ENCODE measurements at places on chromosomes 5 and 9.

DNA sequence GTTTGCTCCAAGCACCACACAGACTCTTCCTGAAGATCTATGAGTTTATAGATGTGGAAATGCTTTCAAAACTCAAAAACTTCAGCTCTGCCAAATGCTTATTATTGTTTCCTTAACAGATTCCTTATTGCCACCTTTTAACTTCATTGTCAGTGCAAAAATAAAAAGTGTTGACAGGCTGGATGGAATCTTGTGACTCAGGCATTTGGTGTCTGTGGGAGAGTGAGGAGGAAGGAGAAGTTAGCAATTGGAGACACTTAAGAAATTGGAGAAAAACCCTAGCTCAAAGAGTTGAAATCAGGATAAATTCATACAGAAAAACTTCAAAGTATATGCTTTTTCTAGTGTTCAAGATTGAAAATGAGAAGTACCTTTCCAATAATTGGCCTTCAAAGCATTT lies 140.6 kb upstream of the PUM3 start:
- no peak for DNase-seq

DNA sequence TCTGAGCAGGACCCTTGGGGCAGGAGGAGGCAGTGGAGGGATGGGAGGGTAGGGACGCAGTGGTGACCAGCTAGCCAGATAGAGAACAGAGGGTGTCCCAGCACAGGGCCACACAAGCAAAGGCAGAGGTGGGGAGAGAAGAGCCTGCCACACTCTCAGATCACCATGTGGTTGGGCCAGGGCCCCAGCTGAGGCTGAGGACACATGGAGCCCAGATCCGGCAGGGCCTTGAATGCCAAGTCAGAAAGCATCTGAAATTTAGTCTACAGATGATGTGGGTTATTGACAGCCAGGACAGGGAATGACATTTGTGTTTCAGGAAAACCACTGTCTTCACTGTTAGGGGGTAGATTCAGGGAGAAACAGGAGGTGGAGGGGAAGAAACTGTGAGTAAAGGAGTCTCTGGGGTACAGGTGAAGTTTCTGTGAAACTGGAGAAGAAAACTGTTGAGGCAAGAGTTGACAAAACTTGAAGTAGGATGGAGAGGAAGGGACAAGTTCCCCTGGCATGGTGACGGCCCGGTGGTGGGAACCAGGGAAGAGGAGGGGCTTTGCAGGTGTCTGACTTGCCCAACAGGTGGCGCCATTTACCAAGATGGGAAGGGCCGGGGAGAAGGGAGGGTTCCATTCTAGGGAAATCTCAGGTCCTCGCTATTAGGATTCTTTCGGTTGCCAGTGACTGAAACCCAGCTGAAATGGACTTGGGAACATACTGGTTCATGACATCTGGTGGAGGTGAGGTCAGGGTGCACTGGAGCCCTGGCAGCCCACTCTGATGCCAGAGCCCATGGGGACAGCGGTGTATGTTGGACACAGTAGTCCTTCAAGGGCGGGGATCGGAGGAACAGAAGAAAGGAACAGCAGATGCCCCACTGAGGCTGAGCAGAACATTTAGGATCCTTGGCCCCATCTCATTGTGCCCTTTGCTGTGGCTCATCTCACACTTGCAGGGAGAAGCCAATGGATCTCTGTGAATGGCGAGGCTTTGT lies 100.1 kb downstream of the KCNIP1 start:
- peak; percentile 94 for DNase-seq

DNA sequence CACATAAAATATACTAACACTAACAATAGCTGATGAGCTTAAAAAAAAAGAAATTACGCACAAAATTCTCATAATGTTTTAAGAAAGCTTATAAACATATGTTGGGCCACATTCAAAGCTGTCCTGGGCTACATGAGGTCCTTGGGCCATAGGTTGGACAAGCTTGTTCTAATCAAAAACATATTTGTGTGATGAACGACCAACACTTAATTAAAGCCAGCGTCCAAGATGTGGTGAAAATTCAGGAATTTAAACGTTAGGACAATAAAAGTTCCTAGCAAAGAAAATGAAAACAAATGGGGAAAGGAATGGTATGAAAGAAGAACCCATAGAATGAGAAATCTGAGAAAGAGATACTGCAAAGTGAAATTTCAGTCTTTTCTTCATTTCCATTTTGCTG lies 429.6 kb upstream of the DMAC1 start:
- no peak for DNase-seq

DNA sequence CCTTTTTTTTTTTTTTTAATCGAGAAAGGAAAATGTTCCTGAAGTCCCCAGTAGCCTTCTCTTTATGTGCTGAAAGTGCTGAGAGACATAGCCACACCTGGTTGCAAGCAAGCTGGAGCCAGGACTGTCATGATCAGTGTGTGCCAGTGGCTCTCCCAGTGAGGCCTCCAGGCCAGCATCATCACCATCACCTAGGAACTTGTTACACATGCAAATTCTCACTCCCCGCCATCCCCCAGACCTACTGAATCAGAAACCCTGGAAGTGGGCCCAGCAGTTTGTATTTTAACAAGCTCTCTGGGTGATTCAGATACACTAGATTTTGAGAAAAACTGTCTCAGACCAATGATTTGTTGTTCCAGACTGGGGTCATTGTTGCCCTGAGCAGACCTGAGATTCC lies 181.9 kb upstream of the GLRA1 start:
- no peak for DNase-seq

DNA sequence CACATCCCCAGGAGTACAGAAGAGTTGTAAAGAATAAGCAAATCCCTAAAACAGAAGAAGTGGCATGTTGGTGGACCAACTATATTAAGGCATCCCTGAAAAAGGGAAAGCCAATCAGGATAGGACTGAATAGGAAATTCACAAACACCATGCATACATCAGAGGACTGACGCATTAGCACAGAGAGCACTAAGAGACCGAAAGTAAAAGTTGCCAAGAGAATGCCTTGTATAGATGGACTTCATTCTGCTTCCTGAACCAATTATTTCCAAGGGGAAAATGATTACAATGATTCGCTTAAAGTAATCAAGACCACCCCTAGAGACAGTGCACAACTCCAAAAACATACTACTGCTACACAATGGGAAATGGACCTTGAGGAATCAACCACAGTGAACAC lies 33.5 kb downstream of the SHC3 start:
- no peak for DNase-seq

DNA sequence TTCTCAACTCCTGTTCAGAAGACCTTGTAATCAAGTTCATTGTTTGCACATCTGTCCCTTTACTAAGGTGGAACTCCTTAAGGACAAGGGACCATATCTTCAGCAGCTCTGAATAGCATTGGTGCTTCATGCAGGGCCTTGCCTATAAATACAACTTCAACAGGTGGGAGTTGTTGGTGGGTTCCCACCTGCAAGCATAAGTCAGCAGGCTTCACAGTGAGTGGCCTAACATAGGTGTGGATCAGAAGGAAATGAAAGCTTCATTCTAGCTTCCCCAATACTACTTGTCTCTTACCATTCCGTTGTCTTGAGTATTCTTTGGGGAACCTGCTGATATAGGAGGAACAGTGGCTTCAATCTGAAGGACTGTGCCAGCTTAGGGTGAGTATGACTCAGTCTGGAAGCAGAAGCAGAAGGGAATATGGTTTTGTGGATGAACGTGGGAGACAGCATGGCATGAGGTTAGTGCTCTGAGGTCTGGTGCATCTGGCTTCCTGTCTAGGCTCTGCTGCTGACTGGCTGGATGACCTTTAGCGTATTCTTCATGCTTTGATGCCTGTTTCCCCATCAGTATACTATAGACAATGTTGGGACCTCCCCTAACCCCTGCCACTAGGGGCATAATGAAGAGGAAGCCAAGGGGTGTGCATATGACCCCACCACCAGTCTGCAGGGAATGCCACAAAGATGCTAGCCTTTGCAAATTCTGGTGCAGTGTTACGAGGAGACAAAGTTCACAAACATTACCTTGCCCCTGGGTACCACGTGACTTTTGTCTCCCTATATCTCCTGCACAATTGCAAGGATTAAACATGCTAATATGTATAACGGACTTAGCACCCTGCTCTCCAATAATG lies 192.3 kb downstream of the PALM2AKAP2 start:
- no peak for DNase-seq

DNA sequence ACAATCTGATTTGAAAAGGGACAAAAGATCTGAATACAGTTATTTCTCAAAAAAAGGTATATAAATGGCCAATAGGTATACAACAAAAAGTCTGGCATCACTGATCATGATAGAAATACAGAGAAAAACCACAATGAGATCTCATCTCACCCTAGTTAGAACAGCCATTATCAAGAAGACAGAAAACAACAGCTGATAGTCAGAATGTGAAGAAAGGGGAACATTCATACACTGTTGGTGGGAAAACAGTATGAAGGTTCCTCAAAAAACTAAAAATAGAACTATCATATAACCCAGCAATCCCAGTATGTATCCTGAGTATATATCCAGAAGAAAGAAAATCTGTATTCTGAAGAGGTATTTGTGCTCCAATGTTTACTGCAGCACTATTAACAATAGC lies 75.7 kb upstream of the OR2K2 start:
- DNase-seq, result no peak

GRCh38 chr5:150298701-150299451 lies 3.8 kb downstream of the ARSI start:
- no peak for DNase-seq

DNA sequence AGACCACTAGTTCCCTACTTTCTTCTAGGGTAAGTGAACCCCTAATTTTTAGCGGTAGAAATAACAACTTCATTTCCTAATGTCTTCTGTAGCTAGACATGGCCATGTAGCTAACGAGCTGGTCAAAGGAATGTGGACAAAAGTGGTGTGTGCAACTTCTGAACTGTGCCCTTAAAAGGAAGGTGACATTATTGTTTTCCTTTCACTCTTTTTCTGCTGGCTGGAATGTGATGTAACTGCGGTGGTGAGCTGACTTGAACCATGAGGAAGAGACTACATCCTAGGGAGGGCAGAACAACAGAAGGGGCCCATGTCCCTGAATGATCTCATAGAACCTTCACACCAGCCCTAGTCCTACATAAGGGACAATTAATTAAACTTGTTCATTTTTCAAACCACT lies 1.3 kb upstream of the SNX2 start:
- DNase-seq, result no peak

- no peak for DNase-seq
These were observed 39.3 kb upstream of the CDC42SE2 start for GRCh38 chr5:131224387-131225201.
